Stimulated activated CD4-positive, alpha-beta T cell treated with anti-CD3 and anti-CD28 coated beads, Interleukin-4, amount 100 ng/mL, for 4 hours (primary cell): ENCODE measurements at places on chromosomes 4 and X.
A peak's percentile ranks its signal among the peaks of the same experiment; 100 is the strongest.

DNA sequence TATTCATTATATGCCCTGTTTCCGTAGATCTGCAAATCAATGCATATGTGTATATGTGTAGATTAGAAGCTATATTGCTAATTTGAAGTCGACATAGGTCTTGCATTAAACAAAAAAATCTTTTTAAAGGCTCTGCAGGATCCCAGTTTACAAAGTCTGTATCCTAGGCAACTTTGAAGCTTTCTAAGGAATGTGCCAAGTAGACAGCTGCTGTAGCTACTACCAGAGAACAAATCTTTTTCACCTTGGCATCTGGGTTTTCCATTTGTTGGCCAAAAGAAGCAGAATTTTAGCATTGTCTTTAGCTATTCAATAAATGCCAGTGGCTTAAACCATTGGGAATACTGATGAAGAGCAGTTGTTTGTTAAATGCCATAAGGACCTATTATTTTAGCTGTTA, 88.0 kb downstream of the NAA11 start:
- DNase-seq = no peak

DNA sequence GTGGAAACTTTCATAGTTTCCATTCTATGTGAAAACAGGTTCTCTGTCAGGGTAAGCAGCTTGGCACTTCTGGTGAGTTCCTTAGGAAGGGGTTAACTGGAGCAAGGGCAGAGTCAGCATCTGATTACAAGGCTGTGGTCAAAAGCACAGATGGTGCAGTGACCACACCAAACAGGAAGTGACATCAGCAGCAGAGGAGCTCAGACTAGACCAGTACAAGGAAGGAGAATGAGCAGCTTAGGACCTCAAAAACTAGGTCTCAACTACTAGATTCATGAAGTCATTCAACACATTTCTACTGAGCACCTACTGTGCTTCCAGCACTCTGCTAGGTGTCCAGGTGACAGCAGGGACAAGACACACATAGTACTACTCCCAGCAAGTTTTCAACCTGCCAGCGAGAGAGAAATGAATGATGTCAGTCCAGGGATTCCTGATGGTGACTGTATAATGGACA, 130.2 kb downstream of the AMELX start:
- DNase-seq = no peak

GRCh38 chr4:112514647-112515197, 1.3 kb downstream of the NEUROG2 start:
- peak; percentile 1 for DNase-seq

- DNase-seq = no peak
These were observed 54.1 kb downstream of the RPS6KA3 start for GRCh38 chrX:20212486-20213089.

GRCh38 chr4:78513411-78513975, 38.1 kb upstream of the ANXA3 start:
- no peak for DNase-seq

GRCh38 chrX:109696146-109696740, 36.8 kb downstream of the ACSL4 start:
- no peak for DNase-seq

GRCh38 chr4:123767806-123768205, 371.2 kb downstream of the SPRY1 start:
- DNase-seq = no peak

DNA sequence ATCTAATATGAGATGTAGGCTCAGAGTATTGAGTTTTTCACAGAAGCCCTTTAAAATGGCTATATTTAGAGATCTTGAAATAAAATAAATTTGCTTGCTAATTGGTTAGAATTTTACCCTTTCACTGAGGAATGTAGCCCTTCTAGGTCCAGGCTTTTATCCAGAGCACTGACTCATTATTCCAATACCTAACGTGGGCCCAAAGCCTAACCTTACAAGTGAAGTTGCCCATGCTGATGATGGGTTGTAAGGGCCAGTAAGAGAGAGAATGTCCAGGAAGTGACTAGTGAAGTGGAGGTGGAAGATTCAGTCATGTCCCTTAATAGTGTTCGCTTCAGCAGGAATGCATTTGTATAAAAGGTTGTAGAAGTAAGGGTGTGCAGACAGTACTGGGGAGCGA, 155.9 kb downstream of the STIM2 start:
- no peak for DNase-seq

DNA sequence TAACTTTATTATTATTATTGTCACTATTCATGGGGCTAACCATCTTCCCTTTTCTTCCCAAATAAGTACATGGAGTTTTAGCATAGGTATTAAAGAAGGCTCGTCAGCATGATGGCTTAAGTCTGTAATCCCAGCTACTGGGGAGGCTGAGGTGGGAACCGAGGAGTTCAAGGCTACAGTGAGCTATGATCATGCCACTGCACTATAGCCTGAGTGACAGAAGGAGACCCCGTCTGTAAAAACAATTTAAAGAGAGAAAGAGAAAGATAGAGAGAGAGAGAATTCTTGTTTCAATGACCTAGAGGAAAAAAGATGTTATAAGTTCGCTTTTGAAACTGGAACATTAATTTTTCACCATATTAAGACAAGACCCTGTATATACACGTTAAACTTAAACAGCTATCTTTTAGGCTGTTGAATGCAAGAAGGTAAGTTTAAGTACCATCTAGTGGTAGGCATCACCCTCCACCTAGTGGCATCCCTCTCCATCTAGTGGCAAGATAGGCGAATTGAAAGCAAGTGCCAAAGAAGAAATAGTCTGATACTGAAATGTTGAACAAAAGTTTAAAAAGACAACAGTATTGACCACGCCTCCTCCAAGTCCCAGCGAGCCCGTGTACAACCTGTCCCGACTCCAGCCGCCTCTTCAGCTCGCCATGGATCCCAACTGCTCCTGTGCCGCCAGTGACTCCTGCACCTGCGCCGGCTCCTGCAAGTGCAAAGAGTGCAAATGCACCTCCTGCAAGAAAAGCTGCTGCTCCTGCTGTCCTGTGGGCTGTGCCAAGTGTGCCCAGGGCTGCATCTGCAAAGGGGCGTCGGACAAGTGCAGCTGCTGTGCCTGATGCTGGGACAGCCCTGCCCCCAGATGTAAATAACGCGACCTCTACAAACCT, 26.0 kb upstream of the YTHDC1 start:
- DNase-seq = peak; percentile 3

- DNase-seq = no peak
These were observed 169.2 kb upstream of the MAGEB18 start for GRCh38 chrX:25968920-25969319.

DNA sequence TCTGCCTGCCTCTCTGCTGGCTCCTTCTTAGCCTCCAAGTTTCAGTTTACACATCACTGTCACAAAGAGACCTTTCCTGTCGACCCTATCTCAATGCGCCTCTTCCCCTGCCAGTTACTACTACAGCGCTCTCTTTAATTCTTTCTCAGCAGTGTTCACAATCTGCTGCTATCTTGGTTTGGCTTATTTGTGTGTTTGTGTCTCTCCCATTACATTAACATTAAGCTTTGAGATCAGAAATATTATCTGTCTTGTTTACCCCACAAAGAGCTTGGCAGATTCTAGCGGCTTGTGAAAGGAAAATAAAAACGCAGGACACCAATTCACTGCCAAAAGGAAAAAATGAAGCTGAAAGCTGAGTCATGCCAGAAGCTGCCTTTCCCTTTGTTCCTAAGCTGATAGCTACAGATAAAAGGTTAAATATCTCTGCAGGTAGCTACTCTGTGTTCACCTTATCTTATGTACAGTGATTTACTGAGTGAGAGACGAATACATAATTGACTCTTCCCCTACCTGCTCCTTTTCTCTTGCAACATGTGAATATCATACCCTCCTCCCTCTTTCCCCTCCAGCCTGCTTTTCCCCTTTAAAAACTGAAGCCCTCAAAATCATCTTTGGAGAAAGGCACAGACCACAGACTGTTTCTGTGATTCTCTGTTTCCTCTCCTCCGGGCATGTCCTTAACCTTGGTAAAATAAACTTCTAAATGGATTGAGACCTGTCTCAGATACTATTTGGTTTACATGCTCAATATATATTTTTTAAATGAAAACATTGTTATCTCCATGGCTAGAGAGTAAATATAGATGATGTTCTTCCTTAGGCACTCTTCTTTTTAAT, 19.3 kb upstream of the SLC9A7 start:
- no peak for DNase-seq

- no peak for DNase-seq
These were observed 4.8 kb upstream of the HGFAC start for GRCh38 chr4:3436798-3437581.

DNA sequence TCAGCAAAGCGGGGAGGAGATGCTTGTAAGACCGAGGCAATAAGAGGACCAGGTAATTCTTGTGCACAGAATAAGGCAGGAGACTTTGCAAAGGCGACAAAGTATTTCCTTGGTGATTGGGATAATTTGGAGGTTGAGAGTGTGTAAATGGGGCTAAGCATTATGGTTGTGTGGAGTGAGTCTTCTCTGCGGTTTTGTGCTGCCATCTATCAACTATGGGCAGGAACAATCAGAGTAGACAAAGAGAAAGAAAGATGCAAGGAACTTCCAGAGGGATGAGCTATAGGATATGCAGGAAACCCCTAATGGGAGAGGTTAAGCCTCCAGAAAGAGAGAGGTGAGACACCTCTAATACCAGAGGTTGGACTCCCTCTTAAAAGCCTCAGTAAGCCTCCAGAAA, 339.8 kb downstream of the PAPSS1 start:
- DNase-seq = no peak

- no peak for DNase-seq
These were observed 62.1 kb downstream of the FUNDC1 start for GRCh38 chrX:44480591-44480990.

DNA sequence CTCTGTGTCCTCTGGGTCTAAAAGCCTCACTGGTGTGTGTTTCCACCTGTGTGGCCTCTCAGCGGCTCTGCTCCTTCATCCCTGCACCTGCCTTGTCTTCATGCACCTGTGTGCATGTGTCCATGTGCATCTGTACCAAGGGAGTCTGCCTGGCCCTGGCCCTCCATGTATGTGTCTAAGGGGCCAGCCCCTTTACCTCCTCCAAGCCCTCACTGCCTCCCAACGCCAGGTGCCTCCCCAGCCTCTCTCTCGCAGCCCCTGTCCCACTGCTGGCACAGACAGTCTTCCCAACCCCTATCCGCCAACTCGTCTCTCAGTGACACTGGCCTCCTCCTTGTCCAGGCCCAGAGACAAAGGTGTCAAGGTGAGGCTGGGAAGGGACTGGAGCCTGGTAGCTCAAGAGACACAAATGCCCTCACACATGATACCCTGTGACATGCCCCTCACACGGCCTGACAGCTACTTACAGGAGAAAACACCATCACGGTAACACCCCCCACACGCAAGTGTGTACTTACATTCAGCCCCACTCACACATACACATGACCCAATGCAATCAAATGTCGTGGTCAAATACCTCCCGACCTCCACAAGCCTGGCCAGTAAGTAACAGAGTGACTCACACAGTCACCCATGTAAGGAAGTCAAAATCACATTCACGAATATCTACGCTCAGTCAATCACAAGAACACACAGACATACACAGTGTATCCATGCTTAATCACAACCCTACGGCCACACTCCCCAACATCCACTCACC, 11.4 kb downstream of the L1CAM start:
- DNase-seq = no peak

- DNase-seq = no peak
These were observed 41.0 kb upstream of the SCD5 start for GRCh38 chr4:82839624-82840023.

DNA sequence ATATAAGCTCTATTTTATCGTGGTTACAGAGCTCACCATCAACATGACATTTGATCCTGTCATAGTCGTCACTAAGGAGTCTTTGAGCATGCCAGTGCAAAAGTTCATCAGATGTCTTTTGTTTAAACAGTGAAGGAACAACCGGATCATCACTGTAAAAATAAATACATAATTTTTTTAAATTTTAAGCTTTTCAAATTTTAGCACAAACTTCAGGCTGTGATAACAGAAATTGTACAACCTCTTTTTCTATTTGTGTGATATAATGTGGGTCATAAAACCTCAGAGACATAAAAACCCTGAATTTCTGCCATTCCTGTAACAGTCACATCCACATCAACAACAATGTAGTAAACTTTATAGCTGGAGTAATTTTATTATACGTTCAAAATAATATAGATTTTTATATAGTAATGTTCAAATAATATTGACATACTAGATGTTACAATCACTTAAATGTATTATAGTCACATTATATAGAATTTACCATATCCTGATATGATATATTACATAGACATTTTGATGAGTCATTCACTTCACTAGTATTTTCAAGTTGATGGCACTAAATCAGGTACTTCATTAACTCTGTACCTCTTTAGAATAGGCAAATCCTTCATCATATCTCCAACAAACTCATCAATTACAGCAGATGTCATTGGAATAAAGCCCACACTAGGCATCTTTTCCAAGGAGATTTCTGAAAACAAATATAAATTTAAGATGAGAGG, 47.7 kb downstream of the DDX60L start:
- DNase-seq = no peak

DNA sequence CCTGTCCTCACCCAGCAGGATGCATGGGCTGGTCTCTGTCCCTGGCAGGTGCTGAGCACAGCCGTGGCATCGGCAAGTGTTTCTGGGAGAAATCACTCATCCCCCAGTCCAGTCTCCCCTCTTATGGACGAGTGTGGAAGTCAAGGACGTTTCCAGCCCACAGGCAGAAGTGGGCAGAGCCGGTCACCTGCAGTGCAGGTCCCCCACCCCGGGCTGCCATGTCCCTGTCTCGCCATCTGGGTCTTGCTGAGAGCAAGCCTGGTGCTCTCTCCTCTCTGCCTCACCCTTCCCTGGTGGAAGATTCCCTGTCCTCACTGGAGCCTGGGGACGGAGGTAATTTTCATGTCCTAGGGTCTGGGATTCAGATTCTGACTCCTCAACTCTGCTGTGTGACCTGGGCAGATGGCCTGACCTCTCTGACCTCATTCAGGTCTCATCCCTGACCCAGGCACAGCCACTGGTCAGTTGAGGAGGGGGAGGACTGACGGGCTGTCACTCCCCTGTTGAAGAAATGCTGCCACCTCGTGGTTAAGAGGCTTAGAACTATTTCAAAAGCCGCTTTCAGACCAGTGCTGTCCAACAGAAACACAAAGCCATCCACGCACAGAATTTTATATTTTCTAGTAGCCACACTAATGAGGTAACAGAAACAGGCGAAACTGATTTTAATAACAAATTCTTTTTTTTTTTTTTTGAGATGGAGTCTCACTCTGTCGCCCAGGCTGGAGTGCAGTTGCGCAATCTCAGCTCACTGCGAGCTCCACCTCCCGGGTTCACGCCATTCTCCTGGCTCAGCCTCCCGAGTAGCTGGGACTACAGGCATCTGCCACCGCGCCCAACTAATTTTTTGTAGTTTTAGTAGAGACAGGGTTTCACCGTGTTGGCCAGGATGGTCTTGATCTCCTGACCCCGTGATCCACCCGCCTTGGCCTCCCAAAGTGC, 1.8 kb downstream of the CPZ start:
- no peak for DNase-seq

GRCh38 chrX:79708581-79708980, 306.0 kb upstream of the TBX22 start:
- DNase-seq = no peak
